Stimulated activated CD4-positive, alpha-beta T cell treated with anti-CD3 and anti-CD28 coated beads, Interleukin-4, amount 100 ng/mL, for 48 hours (primary cell): ENCODE measurements at places on chromosomes 16 and 17.

DNA sequence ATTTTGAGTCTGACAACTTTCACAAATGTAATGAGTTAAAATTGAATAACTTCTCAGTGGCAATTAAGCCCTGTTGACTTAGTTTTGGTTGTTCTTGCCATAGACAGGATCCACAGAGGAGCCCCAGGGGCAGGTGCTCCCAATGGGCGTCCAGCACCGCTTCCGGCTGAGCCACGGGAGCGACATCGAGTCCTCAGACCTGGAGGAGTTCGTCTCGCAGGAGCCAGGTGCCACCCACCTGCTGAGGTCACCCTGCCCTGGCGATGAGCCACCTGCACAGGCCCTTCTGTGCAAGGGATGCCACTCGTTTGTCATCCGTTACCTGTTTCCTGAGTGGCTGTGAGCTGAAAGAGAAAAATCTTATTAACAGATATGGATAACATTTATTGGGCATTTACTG is 10.7 kb downstream of the CCDC40 start:
- no peak for DNase-seq

GRCh38 chr16:57867000-57867561 is 64.8 kb upstream of the KIFC3 start:
- no peak for DNase-seq

DNA sequence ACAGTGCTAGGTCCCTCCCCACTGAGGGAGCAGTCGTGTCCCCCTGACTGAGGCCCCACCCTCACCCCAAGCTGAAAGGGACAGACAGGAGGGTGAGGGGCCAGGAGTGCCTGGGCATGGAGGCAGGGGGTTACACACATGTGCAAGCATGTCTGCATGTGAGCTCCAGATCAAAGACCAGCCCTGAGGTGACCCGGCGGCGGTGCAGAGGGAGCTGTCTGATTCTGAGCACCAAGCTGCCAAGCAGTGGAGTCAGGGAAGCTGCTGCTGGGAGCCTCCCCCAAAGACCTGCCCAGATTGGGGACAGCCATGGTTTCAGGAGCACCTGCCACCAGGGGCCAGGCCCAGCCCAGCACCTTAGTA is 5.5 kb downstream of the DLX3 start:
- no peak for DNase-seq

GRCh38 chr17:76179496-76180467 is 38.7 kb upstream of the FOXJ1 start:
- no peak for DNase-seq

DNA sequence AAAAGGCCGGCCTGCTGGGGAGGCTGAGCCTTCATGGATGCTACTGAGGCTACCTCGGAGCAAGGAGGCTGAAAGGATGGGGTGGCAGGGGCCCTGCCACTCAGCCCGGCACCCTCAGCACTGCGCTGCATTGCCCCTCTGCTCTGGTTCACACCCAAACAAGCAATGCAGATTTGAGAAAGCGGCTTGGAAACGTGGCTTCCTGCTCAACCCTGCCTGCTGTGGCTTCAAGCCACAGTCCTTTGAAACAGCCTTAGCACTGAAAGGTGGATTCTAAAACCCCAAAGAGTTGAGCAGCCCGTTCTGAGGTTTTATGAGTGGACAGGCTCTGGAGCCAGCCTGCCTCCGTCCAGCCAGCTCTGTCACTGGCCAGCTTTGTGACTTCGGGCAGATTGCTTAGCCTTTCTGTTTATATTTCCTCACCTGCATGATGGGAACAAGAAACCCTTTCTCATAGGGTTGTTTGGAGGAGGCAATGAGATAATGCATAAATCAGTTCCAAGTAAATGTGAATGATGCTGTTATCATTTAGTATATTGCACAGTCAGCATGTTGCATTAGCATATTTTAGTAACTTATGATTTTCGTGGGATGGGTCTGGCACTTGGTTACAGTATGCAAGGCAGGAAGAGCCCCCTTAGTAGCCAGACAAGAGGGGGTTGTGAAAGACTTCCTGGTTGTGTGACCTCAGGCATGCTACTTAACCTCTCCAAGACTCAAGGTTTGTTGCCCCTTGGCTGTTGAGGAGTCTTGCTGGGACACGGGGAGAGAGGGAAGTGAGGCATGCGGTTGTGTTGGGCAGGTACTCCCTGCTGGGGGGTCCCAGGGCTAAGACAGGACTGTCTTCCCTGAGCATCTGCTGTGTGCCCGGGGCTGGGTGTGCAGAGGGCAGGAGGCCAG is 23.6 kb downstream of the CRISPLD2 start:
- DNase-seq, result no peak

DNA sequence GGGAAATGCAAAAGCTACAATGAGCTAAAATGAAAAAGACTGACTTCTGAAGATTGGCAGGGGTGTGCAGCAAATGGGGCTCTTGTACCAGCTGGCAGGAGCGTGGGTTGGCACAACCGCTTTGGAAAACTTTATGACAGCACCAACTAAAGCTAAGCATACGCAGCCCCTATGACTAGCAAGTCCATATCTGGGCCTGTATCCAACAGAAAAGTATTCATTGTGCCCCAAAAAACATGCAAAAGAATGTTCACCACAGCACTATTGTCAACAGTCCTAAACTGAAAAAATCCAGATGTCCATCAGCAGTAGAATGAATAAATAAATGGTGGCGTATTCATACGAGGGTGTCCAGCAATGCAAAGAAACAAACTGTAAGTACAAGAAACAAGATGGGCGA is 22.6 kb upstream of the ITGA3 start:
- no peak for DNase-seq

- peak; percentile 48 for DNase-seq
These were observed 15.8 kb upstream of the AKTIP start for GRCh38 chr16:53518550-53519416.

DNA sequence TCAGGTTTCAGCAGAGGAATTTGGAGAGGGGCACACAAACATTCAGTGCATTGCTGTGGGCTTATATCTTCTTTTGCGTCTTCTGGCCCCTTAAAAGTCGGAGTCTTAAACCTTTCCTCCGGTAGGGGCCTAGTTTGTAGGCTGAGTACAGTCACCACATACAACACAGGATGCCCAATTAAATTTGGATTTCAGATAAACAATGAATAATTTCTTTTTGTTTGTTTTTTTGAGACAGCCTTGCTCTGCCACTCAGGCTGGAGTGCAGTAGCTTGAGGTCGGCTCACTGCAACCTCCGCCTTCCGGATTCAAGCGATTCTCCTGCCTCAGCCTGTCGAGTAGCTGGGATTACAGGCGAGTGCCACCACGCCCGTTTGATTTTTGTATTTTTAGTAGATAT is 26.7 kb upstream of the ADORA2B start:
- no peak for DNase-seq

- no peak for DNase-seq
These were observed 1.7 kb downstream of the HEXIM1 start for GRCh38 chr17:45149669-45150664.
